ENCODE measurements at places on chromosomes 13 and 19.

DNA sequence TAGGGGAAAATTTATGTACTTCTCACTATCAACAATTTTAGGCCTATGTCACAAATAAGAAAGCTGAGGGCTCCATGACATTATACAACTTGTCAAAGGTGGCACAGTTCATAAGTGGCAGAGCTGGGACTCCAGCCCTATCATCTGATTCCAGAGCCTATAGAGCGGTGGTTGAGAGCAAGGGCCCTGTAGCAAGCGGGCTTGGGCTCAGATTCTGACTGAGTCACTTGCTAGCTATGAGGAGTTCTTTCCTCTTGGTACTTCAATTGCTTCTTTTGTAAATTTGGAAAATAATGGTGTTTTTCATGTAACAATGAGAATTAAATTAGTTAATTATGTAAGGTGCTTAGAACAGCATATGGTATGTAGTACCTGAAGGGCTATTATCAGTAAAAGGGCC is 28.7 kb upstream of the FAM216B start:
- no peak for DNase-seq

GRCh38 chr13:29754473-29754806 is 96.0 kb downstream of the UBL3 start:
- no peak for DNase-seq

- peak; percentile 52 for DNase-seq
These were observed 71.8 kb downstream of the CAB39L start for GRCh38 chr13:49371943-49372613.

GRCh38 chr13:75368167-75368566 is 113.8 kb downstream of the TBC1D4 start:
- peak; percentile 32 for DNase-seq

DNA sequence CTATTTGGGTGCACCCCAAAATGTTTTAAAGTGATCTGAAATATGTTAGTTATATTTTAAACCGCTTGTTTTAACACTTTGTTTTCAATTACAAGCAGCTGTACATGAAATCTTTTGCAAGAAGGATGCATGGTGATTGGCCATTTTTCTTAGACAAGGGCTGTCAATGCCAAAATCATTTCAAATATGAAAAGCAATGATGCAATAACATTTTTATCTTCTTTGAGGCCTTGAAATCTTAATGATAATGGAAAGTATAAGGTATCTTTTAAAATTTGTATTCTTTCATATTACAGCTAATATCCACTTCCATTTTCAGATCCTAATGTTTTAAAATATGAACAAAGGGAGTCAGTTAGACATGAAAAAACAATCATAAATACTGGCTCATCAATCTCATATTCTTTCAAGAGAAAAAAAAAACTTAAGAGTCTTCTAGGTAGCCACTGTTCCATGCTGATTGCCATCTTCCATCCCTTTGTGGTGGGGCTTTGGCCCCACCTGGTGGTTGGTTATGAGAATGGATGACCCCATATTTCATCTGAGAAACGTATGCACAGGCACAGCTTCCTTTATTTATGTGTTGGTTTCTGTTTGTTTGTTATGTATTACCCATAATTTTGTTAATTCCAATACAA is 330.3 kb upstream of the MIR17HG start:
- DNase-seq: peak; percentile 6

DNA sequence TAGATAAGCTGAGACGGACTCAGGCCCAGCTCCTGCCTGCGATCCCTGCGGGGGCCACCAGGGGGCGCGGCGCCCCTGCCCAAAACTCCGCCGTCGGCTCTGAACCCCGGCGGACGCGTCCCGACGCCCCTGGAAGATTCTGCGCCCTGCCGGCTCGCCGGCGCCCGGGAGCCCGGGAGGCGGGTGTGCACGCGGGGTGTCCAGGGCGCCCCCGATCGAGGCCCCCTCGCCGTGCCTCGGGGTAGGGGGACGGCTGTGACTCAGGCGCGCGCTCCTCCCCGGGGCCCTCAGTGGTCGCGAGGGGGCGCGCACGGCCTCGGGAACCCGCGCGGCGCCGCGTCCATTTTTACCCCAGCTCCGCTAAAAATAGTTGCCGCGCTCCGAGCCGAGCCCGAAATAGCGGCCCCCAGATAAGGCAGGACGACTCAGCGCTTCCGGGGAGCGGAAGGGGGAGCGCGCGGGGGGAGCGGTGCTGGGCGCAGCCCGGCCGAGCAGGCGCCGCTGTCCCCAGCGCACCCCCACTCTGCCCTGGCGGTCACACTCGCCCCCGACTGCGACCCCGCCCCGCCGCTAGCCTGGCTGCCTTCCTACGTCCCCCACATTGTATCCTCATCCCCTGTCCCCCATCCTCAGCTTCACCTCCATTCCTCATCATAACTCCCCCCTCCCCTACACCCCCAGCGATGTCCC is 16.0 kb upstream of the ERCC1 start:
- no peak for DNase-seq

DNA sequence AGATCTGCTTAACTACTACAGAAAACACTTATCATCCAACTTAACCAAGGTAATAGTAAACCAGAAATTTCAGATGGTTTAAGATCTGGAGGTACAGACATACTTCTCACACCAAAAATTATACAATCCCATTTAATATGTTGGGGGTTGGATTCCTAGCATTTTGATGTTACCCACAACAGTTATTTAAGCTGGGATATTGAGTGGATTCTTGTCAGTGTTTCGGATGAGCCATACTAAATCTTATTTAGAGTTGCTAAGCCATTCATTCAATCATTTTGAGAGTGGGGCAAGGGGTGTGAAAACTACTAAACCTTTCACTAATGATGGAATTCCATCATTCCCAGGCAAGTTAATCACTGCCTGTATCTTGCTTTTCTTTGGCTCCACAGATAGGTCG is 40.6 kb downstream of the KATNAL1 start:
- no peak for DNase-seq

DNA sequence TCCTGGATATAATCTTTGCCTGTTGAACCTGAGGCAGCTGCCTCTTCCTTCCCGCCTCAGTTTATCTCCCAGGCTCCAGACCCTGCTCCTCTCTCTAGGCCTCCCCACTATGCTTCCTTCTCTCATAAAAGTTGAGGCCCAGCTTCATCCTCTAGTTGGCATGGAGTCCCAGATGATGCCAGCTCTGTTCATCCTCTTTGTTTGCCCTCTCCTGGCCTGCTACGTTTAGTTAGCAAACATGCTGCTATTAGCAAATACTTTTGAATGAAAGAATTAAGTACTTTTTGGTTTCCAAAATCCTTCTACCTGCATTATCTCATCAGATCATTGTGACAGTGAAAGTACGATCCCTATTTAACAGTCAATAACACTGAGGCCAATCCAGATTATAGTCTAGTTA is 472.5 kb downstream of the COG6 start:
- no peak for DNase-seq

DNA sequence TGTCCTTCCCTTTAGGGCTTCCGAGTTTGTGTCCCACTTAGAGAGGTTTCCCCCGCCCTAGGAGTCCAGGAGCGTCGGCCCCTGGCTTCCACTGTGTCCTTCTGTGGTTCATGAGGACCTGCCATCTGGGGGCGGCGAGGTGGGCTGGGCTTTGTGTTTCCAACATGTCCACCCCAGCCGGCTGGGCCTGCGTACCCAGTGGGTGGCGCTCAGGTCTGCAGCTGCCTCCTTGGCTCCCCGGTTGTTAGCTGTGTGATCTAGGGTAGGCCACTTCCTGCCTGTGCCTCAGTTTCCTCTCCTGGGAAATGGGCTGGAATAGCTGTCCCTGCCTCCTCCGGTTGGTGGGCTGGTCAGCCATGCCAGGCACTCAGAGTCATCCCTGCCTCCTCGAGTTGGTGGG is 28.4 kb downstream of the KDM4B start:
- no peak for DNase-seq

- no peak for DNase-seq
These were observed 6.9 kb upstream of the FBXL3 start for GRCh38 chr13:77033717-77034302.

- no peak for DNase-seq
These were observed 48.0 kb downstream of the RGCC start for GRCh38 chr13:41505209-41505835.

DNA sequence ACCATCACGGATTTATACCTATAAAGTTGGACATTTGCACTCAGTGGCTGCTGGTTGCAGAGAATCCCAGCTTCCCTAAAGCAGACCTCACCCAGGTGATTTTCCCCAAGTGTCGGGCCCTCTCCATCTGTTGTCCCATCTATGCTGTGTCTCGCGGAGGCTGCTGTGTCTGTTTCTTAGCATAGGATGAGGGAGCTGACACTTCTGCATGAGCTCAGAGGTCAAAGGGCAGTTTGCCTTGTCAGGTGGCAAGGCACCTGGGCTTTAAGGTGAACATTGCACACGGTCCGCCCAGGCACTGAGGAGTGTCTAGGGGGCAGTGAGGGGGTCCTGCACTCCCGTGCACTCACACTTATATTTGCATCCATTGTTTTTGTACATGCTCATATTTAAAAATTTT is 151.6 kb downstream of the ZIC5 start:
- no peak for DNase-seq

DNA sequence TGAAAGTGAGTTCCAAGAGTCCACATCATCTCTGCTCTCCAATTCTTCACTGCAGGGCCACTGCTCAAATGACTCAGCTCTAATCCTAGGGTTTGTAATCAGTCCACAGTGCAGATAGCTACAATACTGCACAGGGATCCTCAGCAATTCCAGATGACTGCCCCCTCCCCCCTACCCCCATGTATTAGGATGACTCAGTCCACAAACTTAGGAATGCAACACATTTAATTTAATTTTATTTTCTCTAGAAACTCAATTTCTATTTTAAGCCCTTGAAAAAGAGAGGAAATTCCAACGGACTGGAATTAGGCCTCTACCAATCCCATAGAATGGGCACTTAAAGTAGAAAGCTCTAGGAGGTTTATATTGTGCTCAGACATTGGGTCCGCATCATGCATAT is 173.8 kb upstream of the SOX21 start:
- no peak for DNase-seq

DNA sequence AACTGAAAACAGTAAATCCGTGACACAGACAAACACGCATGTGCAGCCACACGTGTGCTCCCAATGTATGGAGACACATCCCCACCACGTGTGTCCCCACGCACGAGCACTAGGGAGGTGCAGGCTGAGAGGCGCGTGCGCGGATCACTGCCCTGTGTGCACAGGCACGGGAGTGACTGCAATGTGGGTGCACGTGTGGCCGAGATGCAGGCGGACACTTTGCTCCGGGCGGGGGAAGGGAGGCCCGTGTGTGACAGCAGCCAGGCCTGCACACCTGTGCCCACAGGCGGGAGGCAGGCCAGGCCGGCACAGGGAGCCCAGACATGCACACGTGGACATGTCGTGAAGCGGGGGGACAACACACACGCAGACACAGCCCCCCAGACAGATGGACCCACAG is 77.0 kb downstream of the PTPRS start:
- no peak for DNase-seq

Data from left renal pelvis (tissue), 4 donors.